ENCODE measurements at places on chromosomes 2 and 18.

DNA sequence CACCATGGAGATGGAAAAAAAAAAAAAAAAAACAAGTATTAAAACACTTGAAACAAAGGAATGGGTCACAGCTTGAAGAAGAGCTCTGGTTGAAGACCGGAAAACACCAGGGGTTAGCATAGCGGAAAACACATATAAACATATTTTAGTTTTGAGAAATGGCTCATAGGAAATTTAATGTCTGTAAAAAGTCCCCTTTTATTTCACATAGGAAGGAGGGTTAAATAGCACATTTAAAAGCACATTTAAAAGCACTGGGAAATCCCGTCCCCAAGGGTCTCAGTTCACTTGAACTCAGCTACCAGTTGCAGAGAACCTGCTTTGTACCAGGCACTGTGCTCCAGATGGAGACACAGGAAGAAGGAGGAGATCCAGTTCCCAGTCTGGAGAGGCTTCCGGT lies 65.5 kb downstream of the KCNE4 start:
- DNase-seq: no peak

- no peak for DNase-seq
Observed at GRCh38 chr2:228507870-228508269, 326.4 kb upstream of the SPHKAP start.

DNA sequence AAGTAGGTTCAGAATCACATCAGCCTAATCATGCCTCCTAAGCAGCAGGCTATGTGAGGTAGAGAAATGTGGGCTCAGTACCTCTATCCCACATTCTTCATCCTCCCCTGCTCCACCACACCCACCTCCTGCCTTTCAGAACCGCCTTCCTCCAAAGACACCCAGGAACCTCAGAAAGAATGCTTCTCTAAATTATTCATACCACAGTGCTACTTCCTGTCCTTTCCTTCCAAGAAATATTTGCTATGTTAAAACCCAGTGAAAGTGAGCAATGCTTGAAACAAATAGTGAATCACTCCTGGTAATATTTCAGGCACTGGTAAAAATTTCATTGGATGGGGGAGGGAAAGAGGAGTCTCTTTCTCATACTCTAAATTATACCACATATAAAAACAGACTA lies 24.0 kb upstream of the CREB1 start:
- DNase-seq: no peak

- DNase-seq: peak; percentile 43
Observed at GRCh38 chr2:48424866-48425265, 105.1 kb upstream of the STON1 start.

DNA sequence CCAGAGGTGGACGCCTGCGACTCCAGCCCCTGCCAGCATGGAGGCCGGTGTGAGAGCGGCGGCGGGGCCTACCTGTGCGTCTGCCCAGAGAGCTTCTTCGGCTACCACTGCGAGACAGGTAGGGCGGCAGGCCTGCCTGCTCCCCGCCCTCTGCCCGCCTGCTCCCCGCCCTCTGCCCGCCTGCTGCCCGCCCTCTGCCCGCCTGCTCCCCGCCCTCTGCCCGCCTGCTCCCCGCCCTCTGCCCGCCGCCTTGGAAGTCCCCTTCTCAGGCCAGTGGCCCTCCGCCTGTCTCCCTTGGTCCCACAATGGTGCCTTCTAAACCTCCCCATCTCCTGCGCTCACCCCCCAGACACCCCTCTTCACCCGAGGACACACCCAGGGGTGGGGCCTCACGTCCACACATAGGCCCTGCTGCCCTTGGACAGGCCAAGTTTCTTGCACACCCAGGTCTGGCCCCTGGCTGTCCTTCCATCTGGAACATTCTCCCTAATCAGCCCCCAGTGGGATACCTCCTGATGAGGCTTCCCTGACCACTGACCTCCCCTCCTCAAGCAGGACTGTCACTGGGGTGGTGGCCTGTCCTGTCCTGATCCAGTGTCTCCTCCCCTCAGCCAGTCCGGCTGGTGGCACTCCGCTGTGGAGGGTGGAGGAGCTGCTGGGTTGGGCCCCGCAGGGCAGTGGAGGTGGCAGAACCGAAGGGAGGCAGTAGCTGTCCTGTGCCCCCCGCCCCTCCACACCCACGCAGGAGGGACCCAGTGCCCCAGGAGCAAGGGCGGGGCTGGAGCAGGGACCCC lies 37.9 kb downstream of the MTERF4 start:
- peak; percentile 33 for DNase-seq

GRCh38 chr2:205361272-205361671 lies 321.0 kb upstream of the NRP2 start:
- no peak for DNase-seq

- no peak for DNase-seq
Observed at GRCh38 chr18:4704781-4705180, 249.7 kb upstream of the DLGAP1 start.

DNA sequence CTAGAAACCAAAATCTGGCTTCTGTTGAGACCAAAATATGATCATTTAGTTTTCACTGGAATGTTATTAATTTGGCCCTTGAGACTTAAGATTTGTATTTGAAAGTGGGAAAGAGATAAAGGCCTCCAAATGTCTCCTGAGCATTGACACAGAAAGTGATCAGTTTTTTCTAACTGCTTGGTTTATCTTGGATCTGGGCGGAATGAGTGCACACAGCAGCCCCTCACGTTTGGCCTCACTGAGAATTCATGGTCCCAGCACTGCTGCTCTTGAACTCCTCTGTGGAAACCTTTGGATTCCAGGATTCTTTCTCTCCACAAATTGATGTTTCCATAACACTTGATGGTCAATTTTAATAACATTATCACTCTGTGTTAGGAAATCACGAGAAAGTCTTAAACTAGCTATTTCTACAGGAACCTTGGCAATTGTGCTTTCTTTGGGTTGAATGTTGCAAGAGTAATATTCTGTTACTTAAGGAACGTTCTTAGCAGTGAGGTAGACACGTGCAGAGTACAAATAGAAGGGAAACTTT lies 180.3 kb upstream of the BCL2L11 start:
- no peak for DNase-seq

Data from nucleus accumbens (tissue), 56 donors.